ENCODE measurements at places on chromosomes 11 and 22.
A peak's percentile ranks its signal among the peaks of the same experiment; 100 is the strongest.

GRCh38 chr11:96112192-96113128, 188.6 kb upstream of the MTMR2 start:
- H3K27me3 ChIP-seq = no peaks in the 10 kb centered on the region
- DNase-seq = no peak
- no peaks in the 10 kb centered on the region for H3K4me1 ChIP-seq
- H3K27ac ChIP-seq = peak overlapping the region; percentile 46
- no peaks in the 10 kb centered on the region for H3K36me3 ChIP-seq

DNA sequence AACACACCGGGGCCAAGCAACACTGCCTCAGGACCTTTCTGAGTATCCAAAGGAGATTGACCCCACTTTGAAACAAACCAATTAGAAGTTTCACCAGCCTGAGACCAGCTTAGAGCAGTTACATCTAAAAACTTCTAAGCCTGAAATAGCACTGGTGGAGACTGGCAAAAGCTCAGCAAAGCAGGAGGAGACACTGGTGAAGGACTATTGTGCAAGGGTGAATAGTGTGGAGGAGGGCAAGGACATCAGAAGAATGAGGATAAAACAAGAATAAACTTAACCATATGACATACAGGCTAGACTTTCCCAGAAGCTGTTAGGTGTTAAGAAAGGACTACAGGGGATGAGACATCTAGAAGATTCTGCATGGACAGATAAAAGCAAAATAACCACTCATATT, 152.4 kb downstream of the FCHSD2 start:
- DNase-seq = no peak
- no peak overlapping the region for H3K4me3 ChIP-seq
- peaks cover 11% of the 10 kb centered on the region for H3K36me3 ChIP-seq
- no peaks in the 10 kb centered on the region for H3K27me3 ChIP-seq

DNA sequence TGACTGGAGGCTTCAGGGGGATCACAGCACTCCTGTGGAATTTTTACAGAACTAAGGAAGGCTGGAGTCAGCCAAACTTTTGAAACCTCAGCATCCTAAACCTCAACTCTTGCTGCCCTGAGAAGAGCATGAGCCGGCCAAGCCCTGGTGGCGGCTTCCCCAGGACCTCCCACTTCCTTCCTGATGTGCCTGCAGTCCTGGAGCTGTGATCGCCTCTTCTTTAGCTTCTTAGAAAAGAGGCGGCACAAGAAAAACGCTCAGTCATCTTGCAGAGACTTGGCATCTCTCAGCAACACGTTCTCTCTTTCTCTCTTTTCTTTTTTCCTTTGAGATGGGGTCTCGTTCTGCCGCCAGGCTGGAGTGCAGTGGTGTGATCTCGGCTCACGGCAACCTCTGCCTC, 40.4 kb upstream of the AMPD3 start:
- H3K27me3 ChIP-seq = no peaks in the 10 kb centered on the region
- H3K27ac ChIP-seq = no peak overlapping the region
- H3K36me3 ChIP-seq = no peaks in the 10 kb centered on the region
- peak; percentile 59 for DNase-seq

DNA sequence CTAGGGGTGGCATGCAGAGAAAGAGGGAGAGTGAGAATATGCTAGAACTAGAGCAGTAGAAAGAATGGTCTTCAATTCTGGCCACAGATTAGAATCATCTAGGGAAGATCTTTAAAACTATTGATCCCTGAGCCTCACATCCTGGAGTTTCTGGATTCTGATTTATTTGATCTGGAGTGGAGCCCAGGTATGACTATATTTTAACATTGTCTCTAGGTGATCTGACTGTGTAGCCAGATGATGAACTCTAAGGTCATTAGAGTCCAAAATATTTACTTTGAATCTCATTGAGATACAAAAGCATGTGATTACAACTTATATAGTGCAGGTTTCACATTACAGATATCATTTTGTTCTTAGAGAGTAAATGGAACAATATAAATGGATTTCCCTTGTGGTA, 79.7 kb downstream of the FDX1 start:
- H3K36me3 ChIP-seq = no peaks in the 10 kb centered on the region
- H3K4me3 ChIP-seq = no peak overlapping the region
- no peak for DNase-seq

GRCh38 chr11:84390441-84391078, 1104.4 kb upstream of the CCDC90B start:
- DNase-seq = no peak
- H3K27ac ChIP-seq = no peak overlapping the region
- no peak overlapping the region for H3K4me3 ChIP-seq
- no peaks in the 10 kb centered on the region for H3K36me3 ChIP-seq
- H3K27me3 ChIP-seq = no peaks in the 10 kb centered on the region
